ENCODE measurements at places on chromosomes 12 and 14. TPM values are rescaled to one million over a fixed set of nuclear protein-coding genes. Genes with fewer than 3 reads are reported as not detected.
A peak's percentile ranks its signal among the peaks of the same experiment; 100 is the strongest.

The PTGER2 gene
- 15.2 TPM for total RNA-seq

DNA sequence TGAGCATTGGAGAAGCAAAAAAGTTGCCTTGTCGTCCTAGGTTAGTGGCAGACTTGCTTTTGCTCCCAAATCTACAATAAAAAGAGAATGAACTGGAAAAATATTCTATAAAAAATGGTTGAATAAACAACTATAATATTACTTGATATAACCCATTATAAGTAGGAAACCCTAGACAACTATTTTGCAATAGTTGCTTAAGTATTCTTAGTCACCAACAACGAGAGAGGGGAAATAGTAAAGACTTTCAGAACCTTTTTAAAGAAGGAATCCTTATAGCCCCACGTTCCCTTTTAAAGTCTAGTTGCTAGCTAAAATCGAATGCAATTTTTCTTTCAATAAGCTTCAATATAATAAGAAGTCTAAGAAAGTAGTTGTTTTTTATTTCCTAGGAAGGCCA is 17.5 kb downstream of the AQP6 start:
- no peak for DNase-seq

DNA sequence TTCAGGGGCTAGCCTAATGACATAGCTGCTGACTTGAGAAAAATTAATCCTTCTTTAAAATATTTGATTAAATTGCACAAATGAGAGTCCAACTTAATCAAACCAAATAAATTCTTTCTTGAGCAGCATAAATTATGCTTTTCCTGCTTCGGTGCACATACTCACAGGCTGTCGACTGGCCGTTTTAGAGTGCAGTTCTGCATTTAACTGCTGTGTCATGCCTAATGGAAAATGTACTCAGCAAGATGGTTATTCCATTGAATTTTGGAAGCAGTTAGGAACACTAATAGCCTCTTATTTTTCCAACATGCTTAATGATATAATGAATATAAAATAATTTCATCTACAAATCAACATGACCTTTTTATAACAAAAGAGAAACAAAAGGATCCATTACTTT is 266.1 kb upstream of the LRIG3 start:
- no peak for DNase-seq

DNA sequence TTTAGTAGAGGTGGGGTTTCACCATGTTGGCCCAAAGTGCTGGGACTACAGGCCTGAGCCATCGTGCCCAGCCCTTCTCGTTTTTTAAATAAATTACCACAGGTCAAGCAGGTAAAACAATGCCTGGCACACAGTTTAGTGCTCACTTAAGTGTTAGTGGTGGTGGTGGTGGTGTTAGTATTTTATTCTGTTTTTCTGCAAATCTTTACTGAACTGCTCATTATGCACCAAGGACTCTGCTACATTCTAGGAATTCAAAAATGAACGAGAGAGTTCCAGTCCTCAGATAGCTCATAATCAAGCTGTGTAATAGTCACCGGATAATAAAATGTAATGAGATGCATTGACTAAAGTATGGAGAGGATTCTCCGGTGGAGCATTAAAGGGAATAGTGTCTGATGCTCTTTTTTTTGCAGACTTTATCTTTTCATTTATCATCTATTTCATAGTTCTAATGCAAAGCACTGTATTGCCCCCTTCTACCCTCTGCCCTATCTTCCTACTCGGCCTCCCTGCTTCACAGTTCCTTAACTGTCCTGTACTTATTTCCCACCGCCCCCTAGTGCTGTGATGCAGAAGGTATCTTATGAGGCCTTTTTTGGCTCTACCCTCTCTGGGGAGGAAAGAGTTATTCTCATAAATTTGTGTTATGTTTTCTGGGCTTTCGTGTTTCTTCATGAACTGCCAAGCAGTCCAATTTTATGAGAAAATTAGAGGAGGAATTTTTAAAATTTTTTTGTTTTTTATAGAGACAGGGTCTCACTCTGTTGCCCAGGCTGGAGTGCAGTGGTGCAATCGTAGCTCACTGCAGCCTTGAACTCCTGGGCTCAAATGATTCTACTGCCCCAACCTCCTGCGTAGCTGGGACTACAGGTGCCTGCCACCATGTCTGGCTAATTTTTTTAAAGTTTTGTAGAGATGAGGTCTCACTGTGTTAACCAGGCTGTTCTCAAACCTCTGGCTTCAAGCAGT is 1.0 kb downstream of the ITFG2 start:
- DNase-seq, result peak; percentile 45
